Inflammatory macrophage treated with lipopolysaccharide for 1 hour (primary cell): ENCODE measurements at places on chromosomes 4 and X.

DNA sequence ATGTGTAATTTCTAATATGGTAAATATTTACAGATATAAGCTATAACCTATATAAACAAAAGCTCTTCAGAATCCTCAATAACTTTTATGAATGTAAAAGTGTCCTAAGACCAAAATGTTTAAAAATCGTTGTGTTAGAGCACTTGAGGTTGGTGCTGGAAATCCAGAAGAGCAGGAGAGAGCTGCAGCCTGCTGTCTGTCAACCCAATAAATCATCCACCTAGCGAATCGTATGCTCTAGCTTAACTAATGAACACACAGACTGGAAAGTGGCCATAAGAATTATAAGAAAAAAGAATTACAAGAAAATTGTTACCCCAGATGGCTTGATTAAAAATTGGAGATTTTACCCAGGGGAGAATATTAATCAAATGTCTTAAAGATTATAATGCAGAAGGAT, 17.0 kb downstream of the CFAP97 start:
- DNase-seq = no peak

DNA sequence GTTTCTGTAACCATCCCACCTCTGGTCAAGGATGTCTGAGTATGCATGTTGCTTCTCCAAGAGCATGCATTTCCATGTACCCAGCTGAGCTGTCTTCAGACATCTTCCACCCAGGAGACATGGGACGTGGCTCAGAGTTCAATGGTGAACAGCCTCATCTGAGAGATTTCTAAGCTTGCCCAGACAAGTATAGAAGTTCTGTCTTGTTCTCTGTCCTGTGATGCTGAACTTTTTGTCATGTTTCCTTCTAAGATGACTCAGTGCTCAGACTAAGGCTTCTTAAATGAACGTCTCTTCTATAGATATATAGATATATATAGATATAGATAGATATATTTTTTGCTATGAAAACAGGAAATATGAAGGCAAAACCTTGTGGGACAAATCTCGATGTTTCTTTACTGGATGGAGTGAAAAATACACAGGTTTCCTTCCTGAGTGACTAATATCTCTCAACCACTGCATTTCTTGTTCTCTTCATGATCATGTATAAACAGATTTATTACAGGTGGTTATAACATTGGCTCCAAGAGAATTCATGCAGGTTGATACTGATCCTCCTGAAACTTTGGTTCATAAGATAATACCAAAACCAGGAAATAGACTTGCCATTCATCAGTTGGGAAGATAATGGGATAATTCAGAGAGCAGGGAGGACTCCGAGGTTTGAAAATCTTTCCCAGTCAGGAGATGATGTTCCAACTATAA, 168.2 kb downstream of the ZNF518B start:
- DNase-seq = no peak

- no peak for DNase-seq
These were observed 396.9 kb upstream of the NDST3 start for GRCh38 chr4:117637347-117637746.

DNA sequence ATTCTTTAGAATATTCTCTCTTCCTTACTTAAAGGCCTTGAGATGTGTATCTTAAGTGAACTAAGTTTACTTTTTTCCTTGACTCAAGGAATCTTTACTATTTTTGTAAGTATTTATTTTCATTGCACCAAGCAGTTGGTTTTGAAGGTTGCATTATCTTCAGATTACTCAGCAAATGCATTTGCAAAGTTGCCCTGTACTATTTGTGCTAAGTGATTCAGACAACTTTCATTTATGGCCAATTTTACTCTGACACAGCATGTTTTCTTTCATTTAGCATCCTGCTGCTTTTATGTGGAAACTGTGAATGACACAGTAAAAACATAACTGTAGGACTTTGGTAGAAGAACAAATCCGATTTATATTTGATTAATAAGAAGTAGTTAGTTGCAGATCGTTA, 191.0 kb downstream of the CCSER1 start:
- no peak for DNase-seq

GRCh38 chr4:87227751-87228151, 7.3 kb upstream of the KLHL8 start:
- DNase-seq = peak; percentile 51

DNA sequence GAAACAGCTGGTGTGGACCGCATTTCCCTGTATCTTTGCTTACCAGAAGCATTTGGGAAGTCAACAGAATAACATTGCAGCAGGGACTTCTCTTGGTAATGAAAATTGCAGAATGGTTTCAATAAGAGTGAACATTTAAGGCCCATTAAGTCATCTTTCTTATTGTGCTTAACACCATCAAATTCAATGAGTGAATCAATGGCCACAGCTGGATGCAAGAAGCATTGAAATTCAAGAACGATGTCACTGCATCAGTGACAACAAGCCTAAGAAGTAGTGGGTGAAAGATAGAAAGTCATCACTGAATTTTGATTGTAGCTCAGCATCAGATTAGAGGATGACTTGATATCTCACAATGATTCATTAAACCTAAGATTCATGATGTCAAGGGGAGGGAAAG, 93.9 kb upstream of the GPM6A start:
- DNase-seq = no peak

GRCh38 chr4:58093352-58093751, 983.2 kb upstream of the IGFBP7 start:
- no peak for DNase-seq

- DNase-seq = no peak
These were observed 12.7 kb downstream of the PGK1 start for GRCh38 chrX:78116766-78117165.

DNA sequence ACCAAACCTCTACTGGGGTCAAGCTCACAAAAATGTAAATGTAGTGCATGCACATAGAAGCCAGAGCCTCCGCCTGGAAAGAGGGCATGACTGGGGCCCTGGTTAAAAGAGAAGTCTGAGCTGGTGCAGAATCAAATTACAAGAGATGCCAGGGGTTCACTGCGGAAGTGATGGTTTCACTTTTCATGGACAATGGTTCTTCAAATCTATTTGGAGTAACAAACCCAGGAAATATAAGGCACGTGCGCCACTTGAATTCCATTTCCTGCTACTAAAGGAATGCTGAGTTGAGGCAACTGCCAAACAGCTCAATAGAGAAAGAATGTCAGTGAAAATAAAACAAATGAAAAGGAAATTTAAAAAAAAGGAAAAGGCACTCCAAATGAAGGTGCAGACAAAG, 79.8 kb downstream of the FUNDC1 start:
- DNase-seq = peak; percentile 14

- peak; percentile 53 for DNase-seq
These were observed 595 bp downstream of the MBNL3 start for GRCh38 chrX:132488180-132488705.

DNA sequence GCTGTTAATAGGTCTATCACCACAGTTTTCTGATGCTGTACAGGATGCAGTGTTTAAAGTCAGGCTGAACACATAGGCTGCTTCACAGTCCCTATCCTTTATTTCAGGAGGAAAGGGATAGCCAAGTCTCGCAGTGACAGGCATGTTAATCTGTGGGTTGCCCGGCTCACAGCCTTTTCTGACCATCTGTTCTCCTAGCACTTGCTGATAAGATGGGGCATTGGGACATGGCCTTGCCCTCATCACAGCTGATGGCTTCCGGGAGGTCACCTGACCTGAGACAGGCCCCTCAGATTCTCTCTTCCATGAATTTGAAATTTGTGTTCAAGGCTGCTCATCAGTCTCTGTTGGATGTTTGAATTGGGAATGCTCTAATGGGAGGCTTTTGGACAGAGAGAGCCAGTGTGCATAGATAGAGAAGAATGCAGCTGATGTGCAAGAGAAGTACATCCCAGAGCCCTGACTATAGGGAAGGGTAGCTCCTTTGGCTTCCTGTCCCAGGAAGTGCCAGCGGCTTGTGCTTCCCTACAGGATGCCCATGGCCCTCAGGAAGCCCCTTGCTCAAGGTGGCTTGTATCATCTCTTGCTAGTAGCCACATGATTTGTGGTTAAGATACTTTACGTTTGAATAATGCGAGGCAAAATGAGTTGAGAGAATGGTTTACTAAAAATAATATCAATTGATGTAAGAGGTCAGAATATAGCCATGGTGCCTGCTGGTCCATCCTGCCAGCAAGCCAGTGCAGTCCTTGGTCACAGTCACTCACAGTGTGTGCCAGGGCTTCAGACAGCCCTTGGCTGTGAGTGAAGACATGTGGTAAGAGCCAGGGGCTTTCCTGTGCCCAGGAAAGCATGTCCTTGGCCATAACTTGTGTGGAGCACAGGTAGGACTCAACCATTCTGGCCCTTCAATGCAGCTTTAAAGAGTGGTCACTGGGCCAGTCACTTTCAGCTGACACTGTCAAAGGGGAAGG, 88.6 kb downstream of the TSPAN7 start:
- no peak for DNase-seq

GRCh38 chr4:158962393-158962792, 140.5 kb upstream of the RAPGEF2 start:
- no peak for DNase-seq

DNA sequence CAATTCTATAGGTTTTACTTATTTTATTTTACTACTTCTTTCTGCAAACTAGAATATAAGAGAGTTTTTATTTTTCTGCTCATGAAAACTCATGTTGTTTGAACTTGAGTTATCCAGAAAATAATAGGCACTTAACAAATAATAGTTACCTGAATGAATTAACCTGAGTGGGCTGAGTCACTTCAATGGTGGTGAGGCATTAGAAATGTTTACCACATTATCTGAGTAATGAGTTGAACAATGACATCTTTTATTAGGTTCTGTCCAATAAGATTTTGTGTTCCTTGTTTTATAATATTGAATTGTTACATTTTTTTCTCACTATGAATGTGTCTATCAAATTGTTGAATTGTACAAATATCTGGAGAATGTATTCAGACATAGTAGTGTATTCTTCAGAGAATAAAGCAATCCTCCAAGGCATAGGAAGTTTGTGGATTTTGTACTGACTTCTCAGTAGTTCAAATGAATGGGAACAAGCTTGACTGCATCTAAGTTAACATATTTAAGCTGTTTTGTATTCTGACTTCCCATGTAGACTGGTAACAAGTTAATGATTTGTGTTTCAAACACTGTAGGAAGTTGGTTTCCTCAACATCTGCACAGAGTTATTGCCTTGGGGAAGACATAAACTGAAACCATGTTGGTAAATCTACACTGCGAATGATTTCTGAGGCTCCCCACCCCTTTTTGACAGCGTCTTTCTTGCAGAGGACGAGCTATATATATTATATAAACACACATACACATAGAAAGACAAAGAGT, 1808.9 kb upstream of the TENM3 start:
- no peak for DNase-seq
